ENCODE measurements at places on chromosomes 3 and 15.
A peak's percentile ranks its signal among the peaks of the same experiment; 100 is the strongest.

GRCh38 chr3:69510481-69511030, 124.7 kb upstream of the FRMD4B start:
- no peak for DNase-seq

DNA sequence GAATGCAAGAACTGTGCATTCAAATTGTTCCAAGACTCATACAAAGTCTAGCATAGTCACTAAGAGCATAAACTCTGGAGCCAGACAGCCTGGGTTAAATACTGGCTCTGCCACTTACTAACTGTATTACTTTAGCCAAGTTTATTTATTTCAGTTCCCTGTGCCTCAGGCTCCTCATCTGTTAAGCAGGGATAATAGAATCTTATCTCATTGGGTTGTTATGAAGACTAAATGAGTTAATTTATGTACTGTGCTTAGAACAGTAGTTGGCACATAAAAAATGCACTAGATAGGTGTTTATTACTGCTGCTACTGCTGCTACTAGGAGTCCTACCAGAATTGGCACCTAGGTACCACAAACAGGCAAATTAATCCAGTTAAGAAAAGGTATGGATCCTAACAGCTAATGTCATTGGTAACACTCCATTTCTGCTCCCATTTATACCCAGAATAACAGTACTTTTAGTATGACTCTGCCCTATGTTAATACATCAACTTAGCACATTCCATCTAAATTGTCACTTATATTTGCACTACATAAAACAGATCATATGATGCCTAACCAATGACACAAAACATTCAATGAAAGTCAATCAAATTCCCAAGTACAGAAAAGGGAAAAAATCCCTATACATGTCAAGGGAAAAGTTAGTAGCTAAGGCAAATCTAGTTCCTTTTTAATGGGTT, 45.7 kb downstream of the GSK3B start:
- DNase-seq = no peak

DNA sequence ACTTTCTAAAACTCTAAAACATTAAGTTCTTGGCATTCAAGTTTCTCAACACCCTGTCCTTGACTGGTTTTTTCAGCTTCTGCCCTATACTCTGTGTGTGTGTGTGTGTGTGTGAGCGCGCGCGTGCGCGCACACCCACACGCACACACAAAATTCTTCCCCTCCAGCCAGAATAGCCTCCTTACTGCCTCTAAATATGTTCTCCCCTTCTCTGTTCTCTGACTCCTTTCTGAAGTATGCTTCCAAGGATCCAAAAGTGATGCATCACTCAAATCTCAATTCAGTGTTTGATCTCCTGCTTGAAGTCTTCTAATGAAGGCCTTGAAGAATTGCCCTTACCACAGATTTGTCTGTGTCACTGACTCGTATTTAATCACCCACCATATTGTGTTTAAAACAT, 129.8 kb downstream of the SLC25A26 start:
- DNase-seq = no peak

GRCh38 chr15:63803106-63803886, 30.5 kb downstream of the HERC1 start:
- DNase-seq = no peak

DNA sequence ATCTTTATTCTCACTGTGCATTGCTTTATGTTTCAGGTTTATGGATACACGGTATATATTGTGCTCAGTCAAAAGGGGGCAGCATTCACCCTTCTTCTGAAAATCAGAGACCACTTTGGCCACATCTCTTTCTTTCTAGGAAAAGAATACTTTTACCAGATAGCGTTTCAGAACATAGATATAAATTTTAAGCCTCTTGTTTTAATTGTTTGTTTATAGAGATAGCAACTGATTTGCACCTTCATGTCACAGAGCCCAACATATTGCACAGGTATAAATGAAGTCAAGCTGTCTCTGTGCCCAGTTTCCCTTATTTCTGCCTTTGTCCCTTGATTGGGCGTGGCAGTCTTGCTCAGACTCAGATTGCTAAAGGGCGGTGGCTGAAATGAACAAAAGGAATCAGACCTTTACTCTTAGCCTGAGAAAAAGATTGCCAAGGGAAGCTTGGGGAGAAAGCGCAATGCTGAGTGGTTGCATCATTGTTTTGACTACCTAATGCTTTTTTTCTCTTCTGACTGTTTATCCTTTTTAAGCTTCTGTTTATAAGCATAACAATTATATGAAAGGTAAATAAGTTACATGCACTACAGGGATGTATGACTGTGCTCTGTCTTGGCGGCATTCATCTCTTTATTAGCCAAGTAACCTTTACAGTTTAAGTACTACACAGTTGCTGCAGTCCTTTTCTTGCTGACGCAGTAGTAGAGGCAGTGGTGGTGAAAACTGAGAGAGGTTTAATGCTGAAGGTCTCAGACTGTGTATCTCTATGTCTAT, 70.8 kb upstream of the ZBTB20 start:
- peak; percentile 83 for DNase-seq

DNA sequence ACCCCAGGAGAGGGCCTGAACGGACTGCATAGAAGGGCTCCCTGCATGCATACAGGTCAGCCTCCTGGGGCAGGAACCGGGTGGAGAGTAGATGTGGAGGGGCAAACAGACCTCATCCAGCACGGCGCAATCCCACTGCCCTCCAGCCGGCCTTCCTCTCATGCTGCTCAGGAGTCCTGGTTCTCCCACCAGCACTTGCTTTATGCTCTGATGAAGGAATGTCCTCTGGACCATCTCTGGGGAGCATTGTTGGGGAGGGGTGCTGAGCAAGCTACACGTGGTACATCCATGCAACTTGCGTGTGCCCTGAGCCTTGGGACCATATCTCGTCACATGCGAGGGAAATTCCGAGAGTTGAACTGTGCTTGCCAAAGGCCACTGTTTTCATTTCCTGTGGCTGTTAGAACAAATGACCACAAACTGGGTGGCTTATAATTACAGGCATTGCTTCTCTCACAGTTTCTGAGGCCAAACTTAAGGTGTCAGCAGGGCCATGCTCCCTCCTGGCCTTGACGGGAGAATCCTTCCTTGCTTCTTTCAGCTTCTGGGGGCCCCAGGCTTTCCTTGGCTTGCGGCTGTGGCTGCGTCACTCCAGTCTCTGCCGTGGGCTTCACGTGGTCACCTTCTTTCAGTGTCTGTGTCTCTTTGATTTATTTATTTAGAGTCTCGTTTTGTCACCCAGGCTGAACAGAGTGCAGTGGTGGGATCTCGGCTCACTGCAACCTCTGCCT, 12.2 kb downstream of the SELENOS start:
- DNase-seq = no peak

DNA sequence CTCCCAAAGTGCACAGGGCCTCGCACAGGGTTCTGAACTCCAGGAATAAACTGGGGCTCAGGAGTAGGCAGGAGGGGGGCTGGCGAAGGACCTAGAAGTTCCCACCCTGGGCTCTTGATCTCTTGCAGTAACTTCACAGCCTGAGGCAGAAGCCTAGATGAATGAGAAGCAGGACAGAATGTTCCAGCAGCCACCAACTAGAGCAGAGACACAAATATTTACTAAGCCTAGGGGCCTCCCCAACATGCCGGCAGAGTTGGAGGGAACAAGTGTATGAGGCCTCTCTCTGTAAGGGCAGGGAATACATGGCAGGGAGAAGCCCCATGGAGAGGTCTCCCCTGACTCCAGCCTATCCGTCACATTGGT, 25.3 kb upstream of the C15orf39 start:
- DNase-seq = no peak

- DNase-seq = no peak
These were observed 41.2 kb downstream of the OIP5 start for GRCh38 chr15:41291065-41291631.

DNA sequence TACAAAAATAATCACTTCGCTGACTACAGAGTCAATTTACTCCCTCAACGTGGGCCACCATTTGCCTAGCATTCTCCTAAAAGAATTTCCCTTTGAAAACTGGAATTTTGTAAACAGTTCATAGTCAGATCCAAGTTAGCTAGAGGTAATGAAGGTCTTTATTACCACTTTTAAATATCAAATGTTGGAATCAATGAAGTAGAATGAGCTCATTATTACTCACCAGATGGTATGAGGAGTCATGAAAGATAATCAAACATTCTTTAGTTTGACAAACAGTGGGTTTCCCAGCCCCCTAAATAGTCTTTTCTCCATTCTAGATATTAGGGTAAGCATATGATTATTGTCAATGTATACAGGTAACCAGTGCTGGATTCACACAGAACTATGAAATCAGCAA, 455.7 kb upstream of the THBS1 start:
- DNase-seq = no peak

DNA sequence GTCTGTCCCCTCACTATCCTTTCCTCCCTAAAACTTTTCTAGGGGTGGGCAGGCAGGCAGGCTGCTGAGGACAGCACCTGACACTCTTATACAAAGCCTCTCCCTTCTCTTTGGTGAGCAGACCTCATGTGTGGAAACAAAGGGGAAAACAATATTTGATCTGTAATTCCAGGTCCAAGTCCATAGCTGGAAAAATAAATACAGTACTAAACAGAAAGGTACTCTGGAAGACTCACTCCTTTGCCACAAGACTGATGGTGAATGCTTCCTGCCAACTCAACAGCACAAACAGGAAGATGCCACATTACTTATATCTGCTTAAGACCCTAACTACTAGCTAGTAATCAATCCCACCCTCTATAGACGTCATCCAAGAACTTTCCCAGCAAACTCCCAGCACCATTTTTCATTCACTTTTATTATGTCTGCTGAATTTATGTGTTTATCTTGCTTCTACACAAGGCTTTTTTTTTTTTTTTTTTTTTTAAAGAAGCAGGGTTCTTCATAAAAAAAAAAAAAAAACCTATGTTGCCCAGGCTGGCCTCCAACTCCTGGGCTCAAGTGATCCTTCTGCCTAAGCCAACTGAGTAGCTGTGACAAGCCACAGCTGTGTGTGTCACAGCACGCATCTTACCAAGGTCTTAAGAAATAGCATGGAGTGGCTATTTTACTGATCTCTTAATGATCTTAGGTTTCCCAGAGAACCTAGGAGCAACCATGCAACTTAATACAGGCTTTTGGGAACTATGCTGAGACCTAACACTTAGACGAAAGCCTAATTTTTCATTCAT, 44.2 kb upstream of the CSPG5 start:
- DNase-seq = no peak

- DNase-seq = no peak
These were observed 225.1 kb upstream of the PLSCR5 start for GRCh38 chr3:146830231-146830630.

DNA sequence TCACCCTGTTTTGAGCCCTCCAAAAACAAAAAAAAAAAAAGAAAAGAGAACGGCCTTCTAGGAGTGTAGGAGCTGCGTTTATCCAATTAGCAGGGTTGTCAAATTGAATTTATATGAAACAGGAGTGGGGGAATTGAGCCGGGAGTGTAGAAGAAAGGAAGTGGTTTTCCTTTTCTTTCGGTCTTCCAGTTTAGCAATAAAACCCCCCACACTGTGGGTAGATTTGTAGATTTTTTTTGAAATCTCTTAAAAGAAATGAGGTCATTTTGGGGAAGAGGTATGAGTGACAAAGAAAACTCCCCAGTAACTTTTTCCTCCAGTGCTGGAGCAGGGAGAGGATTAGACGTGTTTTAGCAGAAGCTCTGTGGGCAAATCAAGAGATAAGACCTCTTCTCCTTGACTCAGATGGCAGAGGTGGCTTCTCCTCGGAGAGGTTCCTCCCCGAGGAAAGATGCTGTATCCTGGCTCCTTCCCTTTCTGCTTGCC, 30.8 kb downstream of the BOC start:
- DNase-seq = peak; percentile 65

DNA sequence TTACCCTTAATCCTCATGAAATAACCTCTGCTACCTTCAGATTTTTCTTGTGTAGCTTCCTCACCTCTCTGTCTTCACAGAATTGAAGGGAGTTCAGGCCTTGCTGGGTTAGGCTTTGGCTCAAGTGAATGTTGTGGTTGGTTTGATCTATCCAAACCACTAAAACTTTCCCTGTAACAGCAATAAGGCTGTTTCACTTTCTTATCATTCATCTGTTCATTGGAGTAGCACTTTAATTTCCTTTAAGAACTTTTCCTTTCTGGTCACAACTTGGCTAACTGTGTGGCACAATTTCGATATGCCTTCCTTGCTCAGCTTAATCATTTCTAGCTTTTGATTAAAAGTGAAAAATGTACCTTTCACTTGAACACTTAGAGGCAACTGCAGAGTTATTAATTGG, 129.8 kb downstream of the NR1I2 start:
- no peak for DNase-seq

- no peak for DNase-seq
These were observed 91.0 kb downstream of the CPN2 start for GRCh38 chr3:194259982-194260766.

GRCh38 chr3:126668450-126669401, 13.8 kb upstream of the TXNRD3 start:
- DNase-seq = no peak

DNA sequence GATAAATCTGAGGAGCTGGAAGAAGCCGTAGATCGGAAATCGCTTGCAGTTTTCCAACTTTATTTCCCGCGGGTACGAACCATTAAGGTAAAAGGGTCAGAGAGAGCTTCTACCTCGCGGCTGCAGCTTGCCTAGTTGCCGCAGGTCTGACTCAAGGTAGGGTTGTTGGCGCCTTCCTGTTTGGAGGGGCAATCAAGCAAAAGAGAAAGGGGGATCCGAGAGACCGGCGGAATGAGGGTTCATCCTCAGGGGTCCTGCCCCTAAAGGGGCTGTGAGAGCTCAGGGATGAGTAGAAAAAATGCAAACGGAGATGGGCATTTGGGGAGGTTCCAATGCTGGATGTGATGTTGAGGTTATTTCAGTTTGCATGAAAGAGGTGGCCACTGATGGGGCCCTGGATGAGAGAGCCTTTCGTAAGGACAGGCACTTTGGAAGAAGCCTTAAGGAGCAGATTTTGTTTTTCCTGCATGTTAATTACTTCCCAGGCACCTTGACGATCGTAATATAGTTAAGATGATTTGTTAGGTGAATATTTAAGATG, 265.4 kb downstream of the CGGBP1 start:
- DNase-seq = no peak

DNA sequence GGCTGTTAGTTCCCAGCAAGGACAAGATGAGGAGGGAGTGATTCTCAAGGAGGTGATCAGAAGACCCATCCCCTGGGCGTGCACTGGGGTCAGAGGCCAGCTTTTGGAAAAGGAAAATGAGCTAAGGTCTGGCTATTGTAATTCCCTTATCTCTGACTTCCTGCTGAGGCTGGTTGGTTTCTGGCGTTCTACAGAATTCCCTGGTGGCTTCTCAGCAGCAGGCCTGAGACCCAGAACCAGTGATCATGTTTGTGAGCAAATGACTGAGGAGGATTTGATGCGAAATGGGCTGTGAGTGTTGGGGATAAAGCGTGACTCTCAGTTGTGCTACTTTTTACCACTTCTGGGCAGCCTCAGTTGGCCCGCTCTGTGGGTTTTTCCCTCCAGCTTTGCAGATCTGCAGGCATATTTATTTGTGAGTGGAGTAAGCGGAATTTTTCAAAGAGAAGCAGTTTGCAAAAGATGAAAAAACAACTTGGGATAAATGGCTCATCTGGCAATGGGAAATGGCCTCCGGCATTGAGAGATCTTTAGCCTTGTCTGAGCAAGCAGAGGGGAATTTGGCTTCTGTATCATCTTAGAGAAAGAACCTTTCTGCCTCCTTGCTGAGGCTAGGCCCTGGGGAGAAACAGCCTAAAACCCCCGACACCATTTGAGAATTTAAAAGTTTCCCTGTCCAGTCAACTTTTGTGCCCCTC, 102.7 kb downstream of the SLCO3A1 start:
- DNase-seq = no peak

- peak; percentile 26 for DNase-seq
These were observed 70.1 kb downstream of the HOMER2 start for GRCh38 chr15:82882273-82882928.

- peak; percentile 27 for DNase-seq
These were observed 571.8 kb downstream of the TUSC7 start for GRCh38 chr3:117281371-117281770.

- DNase-seq = no peak
These were observed 37.0 kb downstream of the FRMD5 start for GRCh38 chr15:44158111-44158510.

GRCh38 chr3:72161881-72162595, 377.1 kb upstream of the PROK2 start:
- peak; percentile 26 for DNase-seq
